ENCODE measurements at places on chromosomes 16 and 17.
A peak's percentile ranks its signal among the peaks of the same experiment; 100 is the strongest.

DNA sequence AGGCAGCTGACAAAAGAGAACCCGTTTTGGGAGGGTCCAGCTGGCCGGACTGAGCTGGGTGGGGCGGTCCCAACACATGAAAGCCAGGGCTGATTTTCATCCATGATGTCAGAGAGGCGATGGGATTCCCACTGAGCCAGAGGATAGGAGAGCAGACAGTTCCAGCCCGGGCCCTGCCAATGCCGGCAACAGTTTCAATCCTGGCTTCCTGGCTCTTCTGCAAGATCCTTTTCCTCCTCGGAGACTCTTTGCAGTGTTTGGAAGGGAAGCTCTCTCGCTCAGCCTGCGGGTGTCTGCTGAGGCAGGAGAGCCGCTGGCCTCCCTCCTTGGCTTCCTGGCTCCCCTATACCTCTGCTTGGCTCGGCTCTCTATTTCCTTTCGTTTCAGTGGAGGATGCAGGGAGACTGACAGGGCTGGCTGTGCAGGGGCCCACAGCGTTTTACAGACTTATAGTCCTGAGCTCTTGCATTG is 145.5 kb upstream of the SOX9 start:
- DNase-seq = no peak

GRCh38 chr16:51544851-51545467 is 393.9 kb upstream of the SALL1 start:
- no peak for DNase-seq

- no peak for DNase-seq
Measured at GRCh38 chr16:28010671-28011070, 52.8 kb downstream of the GSG1L start.

GRCh38 chr17:20256144-20256543 is 211.2 kb downstream of the LGALS9B start:
- no peak for DNase-seq

GRCh38 chr16:71882505-71883167 is 1.3 kb downstream of the ZNF821 start:
- DNase-seq = peak; percentile 48
